ENCODE measurements at places on chromosomes 12 and 14.

DNA sequence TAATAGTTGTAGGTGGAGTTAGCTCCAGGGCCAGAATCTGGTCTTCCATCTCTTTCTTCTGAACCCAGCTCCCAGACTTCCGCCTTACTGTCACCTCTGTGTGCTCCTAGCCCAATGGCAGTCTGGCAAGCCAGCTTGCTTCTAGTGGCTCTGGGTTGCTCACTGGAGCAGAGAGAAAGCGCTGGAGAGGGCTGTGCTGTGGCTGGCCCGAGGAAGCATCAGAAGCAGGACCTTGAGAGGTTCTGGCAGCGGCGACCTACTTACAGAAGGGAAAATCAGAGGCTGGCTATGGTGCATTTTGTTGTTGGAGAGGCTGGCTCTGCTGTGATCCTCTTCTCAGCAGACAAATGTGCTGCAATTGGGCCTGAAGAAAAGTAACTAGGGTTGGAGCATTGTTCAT is 28.6 kb downstream of the KCNA5 start:
- DNase-seq: no peak

DNA sequence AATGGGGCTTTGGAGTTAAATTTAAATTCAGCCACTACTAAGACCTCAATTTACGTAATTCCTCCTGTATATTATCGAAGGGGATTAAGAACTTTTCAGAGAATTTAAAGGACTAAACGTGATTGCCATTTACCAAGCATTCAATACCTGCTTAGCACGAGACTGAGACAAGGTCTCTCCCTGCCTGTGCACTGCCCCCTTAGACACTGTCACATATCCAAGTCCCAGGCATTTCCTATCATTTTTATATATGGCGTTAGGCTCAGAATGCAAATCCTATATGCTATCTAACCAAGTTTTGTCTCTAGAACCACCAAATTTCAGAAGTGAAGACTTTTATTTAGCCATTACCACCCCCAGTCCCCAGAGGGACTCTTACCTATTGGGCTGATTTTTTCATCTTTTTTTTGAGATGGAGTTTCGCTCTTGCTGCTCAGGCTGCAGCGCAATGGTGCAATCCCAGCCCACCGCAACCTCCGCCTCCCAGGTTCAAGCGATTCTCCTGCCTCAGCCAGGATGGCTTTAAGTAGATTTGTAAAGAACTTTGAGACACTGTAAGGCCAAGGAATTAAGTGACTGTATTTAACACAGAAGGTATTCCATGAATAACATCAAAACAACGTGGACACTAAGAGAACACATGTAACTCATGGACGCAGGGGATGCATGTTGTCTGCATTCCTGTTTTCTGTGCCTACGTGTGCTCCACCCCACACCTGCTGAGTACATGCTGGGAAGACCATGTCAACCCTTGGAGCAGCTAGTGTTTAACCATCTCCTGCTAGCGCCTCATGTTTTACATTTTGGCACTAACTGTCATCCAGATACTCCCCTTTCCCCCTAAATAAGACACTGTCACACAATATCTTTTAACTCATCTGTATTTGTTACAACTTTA is 6.4 kb downstream of the HSP90AA1 start:
- DNase-seq: no peak

DNA sequence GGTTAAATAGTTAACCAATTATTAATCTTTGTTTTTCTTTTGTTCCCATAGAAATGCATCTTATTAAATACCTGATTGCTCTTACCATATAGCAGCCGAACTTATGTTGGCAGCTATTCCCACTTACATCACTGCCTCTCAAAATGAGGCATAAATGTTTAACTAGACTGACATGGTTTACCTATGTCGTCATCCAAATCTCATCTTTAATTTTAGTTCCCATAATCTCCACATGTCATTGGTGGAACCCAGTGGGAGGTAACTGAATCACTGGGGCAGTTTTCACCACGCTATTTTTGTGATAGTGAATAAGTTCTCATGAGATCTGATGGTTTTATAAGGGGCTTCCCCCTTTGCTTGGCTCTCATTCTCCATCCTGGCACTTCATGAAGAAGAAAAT is 499.2 kb upstream of the ATP2B1 start:
- no peak for DNase-seq

DNA sequence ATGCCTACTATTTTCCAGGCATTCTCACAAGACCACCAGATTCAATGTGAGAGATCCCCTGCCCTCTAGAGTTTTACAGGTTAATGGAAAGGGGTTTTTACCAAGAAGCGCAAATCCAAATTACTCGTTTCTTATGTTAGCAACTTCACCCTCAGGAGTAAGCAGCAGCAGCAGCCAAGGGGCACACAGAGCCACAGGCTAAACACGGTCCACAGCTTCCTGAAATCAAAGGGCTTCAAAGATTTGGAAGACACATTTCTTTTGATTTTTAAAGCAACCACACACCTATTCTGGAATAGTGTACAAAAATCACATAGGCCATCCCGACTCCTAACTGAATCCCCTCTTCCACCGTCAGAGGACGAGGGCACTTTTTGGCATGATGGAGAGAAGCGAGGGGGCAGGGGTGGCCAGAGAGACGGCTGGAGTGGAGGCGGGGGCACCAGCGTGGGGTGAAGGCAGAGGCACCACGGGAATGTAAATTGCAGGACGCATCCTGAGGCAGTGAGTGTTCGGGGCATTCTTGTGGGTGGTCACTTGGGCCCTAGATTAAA is 107.0 kb downstream of the ARF6 start:
- DNase-seq: no peak

DNA sequence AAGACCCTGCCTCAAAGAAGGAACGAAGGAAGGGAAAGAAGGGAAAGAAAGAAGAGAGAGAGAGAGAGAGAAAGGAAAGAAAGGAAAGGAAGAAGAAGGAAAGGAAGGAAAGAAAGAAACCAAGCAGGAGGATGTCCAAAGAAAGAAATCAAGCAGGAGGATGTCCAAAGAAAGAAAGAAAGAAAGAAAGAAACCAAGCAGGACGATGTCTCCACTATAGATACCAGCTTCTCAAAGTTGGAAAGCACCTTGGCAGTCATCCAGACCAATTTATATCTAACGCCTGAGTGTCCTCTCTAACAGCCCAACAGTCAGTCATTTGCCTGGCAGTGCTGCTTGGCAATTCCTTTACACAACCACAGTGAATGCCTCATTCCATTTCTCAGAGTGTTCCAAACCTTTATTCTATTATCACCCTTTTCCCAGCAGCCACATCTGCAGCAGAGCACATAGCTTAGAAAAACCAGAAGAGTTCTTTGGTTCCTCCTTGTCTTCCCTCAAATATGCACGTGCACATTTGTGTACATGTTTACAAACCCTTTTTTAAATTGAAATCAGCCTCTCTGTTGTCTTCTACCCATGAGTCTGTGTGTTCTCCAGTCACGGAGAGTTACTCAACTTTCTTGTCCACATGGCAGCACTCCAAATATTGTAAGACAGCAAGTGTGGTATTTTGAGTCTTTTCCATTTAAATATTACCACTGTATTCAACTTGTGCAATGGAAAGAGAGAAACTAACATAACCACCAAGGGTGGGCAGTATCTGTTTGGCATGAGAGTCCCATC is 138.4 kb downstream of the STXBP6 start:
- no peak for DNase-seq

- DNase-seq: no peak
Measured at GRCh38 chr14:65255029-65255545, 152.8 kb upstream of the MAX start.

DNA sequence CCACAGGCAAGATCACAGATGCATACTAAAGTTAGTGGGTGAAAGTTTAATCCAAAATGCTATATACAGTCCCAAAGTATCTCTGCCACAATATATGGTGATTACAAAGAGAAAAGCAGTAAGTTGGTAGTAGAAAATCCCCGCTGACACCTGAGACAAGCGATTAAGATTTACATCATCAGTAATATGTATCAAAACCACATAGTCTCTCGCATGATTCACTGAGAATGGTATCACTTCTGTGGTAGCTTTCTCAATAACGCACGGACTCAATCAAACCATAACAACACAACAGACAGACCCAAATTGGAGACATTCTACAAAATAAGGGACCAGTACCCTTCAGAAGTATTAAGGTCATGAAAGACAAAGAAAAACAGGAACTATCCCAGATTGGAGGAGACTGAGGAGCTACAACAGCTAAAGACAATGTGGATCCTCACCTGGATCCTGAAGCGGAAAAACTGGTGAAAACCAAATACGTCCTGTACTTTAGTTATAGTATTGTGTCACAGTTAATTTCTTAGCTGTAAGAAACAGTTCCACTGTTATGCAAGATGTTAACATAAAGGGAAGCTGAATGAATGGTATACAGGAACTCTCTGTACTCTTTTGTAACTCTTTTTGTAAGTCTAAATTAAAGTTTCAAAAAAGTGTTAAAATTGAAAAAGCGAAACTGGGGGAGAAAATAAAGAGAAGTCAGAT is 51.0 kb downstream of the SPTLC2 start:
- DNase-seq: no peak

GRCh38 chr12:20483776-20484175 is 115.4 kb downstream of the PDE3A start:
- no peak for DNase-seq

DNA sequence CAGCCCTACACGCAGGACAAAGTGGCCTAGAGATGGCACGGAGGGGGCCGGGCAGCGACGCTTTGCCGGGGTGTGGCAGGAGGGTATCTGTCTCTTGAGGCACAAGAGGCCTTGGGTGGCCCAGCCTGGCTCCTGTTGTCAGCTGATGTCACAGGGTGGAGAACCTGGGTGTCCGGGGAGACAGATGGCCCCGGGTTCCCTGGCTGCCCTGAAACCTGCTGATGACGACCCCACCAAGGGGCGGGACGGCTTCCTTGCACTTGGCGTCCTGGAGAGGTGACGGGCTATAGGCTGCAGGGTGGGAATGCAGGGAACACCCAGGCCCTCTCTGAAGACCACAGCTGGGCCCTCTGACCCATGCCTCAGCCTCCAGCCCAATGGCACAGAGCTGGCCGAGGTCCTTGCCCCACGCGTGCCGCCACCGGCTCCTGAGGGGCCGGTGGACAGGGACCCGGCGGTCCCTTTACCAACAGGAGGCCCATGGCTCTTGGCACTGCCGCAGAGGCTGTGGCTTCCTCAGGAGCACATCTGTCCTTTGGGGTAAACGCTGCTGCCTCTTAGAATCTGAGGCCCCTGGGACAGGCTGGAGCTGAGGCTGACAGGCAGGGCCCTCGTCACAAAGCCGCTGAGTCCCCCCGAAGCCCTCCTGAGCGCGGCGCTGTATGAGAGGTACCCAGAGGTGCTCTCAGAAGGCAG is 16.4 kb downstream of the TRMT61A start:
- no peak for DNase-seq

- no peak for DNase-seq
Measured at GRCh38 chr12:85461127-85461526, 181.1 kb downstream of the ALX1 start.

DNA sequence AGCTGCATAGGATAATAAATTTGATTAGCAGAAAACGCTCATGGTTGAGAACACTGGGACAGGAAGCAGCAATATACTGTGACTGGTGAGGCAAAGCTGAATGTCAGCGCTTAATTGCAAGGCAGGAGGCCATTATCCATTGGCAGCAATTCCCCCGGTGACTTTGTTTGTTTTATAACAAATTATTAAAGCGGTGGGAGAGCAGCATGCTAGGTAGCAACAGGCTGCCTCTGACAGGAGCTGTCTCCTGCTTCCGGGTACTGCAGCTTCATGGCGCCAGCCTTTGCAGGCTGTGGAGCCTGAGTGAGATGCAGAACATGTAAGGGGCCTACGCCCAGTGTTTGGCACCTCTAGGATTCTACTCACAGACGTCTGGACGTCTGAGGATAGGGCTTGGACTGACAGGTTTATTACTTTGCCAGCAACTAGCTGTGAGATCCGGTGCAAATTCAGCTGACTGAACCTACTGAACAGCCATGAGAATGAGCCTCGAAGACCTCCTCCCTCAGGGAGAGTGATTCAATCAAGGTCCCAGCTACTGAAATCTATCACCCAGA is 82.1 kb upstream of the SSTR1 start:
- no peak for DNase-seq

DNA sequence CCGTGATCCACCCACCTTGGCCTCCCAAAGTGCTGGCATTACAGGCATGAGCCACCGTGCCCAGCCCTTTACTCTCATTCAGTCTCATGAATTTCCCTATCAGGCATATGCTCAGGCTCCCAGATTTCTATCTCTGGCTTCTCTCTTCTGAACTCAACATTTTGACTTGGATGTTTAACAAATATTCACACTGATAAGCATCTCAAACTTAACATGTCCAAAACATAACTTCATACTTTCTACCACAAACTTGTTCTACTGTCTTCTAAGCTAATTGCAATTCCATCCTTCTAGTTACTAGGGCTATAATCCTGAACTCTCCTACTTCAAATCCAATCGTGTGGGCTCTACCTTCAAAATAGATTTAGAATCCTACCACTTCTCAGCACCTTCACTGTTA is 73.9 kb upstream of the PAWR start:
- no peak for DNase-seq

DNA sequence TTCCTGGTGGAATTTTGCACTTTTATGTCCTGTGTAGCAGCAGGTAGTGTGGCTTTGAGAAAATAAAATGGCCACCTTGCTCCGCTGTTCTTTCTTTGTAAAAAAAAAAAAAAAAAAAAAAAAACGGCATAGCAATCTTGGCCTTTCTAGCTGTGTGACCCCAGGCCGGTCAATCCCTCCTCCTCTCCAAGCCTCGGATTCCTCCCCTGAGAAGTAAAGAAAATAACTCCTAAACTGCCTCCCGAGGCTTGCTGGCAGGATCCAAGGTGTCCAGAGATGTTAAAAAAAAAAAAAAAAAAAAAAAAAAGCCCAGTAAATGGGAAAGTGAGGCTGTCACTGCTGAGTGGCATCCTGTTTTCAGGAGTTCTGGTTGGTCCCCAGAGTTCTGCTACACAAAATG is 23.9 kb upstream of the MAP1LC3B2 start:
- DNase-seq: no peak

DNA sequence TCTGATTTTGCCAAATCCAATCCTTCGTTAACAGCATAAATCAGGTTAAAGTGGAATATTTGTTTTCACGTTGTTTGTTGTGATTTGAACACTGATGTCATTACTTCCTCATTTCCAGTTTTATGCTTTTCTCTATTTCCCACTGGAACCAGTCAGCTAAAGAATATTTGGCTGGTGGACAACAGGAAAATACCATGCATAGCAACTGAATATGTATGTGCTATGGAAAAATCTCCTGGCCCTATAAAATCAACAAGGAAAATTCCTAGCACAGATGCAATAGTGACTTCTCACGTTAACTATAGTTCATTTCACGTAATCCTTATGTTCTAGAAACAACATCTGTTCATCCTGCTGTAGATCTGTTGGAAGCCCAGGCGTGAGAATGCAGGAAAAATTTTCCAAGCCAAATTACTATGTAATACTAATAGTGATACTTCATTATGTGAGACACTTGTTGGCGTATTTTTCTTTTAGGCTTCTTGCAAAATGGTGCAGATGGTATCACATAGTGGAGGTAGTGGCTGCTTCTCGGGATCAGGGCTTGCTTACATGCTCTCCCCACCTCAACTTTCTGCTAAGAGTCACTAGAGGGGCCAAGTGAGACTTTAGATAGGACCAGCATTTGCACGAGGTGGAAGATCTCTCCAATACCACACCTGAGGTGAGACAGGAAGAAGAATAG is 86.3 kb upstream of the USP44 start:
- DNase-seq: no peak

DNA sequence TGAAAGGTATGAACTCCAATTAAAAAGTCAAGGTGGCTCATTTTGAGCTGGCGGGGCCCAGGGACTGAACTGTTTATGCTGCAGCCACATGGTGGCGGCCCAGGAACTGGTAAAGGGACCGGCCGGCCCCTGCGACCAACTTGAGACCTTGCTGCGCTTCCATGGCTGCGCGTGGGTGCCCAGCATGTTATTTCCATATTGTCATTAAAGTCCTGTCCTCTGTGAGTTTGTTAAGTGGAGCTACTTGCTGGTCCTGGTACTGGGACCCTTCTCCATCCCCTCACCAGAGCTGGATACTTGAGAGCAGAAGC is 62.3 kb downstream of the BEGAIN start:
- peak; percentile 57 for DNase-seq

All from activated CD4-positive, alpha-beta T cell treated with anti-CD3 and anti-CD28 coated beads, Interleukin-2, amount 10 ng/mL, durations not matched to agents 7 days and 5 days (primary cell).